Stimulated activated CD4-positive, alpha-beta T cell treated with anti-CD3 and anti-CD28 coated beads, Interleukin-1b, Interleukin-23, amount 100 ng/mL, for 1 hour (primary cell): ENCODE measurements at places on chromosomes 6 and 20.

- no peak for DNase-seq
Observed at GRCh38 chr6:163457637-163458561, 43.4 kb downstream of the QKI start.

DNA sequence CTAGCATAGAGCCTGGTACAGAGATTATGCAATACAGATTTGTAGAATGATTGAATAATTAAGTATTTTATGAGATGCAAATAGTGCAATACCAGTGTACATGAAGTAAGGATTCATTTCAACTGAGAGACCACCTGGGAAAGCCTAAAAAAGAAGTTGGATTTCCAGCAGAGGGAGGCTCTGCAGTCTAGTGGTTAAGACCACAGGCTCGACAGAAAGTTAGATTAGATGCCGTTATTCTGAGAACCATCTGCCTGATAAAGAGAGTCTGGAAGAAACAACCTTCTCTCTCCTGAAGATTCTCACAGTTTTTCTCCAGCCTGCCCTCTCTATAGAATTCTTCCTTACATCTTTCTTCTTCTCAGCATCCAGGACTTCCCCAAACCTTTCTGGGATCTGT is 13.6 kb upstream of the TNFRSF21 start:
- no peak for DNase-seq

- DNase-seq, result no peak
Observed at GRCh38 chr6:67121115-67121514, 1414.1 kb upstream of the EYS start.

GRCh38 chr20:61424628-61425420 is 172.8 kb downstream of the CDH4 start:
- DNase-seq, result no peak

- no peak for DNase-seq
Observed at GRCh38 chr6:116271149-116271708, 8.5 kb downstream of the TSPYL1 start.

DNA sequence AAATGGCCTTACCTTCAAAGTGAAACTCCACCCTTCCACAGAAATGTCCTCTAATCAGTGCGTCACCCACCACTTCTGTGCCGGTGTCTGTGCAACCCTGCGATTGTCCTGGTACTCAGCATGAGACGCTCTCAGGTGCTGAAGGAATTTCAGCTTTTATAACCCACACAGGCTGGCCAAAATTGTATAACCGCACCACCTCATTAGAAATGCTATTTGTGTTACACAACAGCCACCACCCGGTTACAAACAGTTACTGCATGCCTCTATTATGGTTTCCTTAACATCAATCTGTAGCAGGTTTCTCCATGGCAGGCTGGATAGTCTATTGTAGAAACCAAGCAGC is 51.5 kb downstream of the SLC23A2 start:
- no peak for DNase-seq

DNA sequence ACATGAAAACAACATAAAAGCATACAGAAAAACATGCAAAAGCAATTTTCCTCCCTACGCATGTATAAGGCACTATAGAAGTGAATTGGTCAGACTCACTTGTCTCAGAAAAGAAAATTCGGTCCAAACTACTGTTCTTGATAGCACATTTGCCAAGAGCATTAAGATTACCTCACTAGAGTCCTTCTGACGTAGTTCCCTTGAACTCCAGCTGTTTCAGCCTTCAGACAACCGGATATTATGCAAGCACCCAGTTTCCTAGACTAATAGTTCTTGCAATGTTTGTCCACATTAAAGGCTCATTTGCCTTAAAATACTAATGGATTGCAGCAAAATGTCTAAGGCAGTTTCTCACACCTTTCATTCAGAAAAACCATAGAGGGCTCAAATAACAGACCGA is 2.5 kb upstream of the CASS4 start:
- DNase-seq, result no peak

DNA sequence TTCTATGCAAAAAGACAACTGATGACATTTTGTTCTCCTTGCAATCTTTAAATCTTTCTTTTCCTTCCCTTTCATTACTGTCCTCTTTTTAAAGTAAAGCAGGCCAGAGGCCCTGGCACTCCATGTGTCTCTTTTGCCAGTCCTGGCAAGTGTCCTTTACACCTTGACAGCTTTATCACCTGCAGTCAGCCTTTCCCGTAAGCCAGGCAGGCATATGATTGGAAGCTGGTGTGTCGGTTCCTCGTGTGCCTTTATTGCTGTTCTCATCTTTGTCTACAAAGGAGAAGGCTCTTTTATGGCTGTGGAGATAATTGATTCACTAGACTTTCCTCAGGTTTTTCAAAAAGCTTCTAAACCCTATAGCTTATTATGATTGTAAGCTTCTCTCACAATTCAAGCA is 162.3 kb upstream of the FBXL4 start:
- DNase-seq, result no peak

DNA sequence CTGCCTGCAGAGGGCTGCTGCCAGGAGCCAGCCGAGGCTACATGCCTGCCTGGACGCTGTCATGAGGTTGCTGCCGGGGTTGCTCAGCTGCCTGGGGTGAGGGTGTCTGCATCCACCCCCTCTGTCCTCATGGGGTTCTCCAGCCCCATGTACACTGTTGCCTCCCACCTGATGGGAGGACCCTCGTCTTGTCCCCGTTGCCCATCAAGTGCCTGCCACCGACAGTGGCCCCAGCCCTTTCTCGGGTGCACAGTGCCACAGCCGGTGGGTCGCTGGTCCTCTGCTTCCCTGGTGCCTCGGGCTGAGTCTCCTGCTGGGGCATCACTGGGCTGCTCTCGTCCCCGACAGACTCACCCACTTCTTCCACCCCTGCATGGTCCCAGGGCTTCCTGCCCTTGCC is 313.7 kb downstream of the CDH4 start:
- no peak for DNase-seq

DNA sequence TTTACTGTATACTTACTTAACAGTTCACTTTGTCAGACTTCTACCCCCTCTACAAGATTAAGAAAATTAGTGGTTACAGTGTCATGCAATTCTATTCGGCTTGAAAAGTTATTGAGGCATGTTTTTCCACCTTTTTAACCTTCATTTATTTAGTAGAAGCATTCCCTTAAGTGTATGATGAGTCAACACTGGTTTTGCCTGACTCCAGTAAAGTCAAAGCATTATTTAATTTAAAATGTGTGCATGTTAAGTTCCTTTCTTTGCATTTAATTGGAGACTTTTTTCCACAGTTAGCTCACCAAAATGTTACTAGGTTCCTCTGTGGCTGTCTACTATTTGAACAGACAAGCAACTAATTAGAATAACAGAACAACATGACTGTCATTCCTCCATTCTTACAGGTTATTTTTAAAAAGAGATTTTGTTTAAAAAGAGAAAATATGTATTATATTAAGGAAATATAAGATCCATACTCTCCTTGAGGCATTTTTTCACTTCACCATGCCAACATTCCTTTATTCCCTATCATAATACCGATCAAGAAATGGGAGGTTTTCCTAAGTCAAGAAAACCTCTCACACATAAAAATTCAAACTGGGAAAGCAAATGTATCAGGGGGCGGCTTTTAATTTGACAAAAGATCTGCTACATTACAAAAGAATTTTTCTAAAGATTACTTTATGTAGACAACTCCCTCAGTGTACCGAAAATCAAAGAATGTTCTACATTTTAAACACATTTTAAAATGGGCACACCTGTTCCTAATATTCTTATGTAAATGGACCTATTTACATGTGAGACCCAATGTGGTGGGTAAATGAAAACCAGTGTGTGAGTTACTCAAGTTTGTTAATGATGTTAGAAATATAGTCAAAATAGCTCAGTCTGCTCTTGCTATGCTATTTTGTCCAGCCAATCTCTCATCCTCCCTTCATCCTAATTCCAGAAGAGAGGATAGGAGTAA is 361.2 kb downstream of the UTRN start:
- no peak for DNase-seq

DNA sequence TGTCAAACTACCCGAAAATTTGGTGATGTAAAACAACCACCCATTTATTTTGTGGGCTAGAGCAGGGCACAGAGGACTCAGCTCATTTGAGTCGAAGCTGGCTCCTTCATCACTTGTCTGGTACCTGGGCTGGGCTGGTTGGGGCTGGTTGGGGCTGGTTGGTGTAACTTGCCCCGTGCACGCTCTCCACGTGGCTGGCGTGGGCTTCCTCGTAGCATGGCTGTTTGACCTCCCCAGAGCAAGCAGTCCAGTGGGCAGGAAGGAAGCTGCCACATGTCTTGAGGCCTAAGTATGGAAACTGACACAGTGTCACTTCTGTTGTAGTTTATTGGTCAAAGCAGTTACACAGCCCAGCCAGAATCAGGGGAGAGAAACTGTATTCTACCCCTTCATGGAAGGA is 27.1 kb downstream of the BCAS4 start:
- DNase-seq, result no peak

GRCh38 chr6:149194820-149195558 is 122.5 kb upstream of the TAB2 start:
- DNase-seq, result no peak

DNA sequence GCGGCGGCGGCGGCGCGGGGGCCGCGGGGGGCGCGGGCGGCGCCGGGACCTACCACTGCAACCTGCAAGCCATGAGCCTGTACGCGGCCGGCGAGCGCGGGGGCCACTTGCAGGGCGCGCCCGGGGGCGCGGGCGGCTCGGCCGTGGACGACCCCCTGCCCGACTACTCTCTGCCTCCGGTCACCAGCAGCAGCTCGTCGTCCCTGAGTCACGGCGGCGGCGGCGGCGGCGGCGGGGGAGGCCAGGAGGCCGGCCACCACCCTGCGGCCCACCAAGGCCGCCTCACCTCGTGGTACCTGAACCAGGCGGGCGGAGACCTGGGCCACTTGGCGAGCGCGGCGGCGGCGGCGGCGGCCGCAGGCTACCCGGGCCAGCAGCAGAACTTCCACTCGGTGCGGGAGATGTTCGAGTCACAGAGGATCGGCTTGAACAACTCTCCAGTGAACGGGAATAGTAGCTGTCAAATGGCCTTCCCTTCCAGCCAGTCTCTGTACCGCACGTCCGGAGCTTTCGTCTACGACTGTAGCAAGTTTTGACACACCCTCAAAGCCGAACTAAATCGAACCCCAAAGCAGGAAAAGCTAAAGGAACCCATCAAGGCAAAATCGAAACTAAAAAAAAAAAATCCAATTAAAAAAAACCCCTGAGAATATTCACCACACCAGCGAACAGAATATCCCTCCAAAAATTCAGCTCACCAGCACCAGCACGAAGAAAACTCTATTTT is 2.0 kb downstream of the FOXC1 start:
- no peak for DNase-seq

DNA sequence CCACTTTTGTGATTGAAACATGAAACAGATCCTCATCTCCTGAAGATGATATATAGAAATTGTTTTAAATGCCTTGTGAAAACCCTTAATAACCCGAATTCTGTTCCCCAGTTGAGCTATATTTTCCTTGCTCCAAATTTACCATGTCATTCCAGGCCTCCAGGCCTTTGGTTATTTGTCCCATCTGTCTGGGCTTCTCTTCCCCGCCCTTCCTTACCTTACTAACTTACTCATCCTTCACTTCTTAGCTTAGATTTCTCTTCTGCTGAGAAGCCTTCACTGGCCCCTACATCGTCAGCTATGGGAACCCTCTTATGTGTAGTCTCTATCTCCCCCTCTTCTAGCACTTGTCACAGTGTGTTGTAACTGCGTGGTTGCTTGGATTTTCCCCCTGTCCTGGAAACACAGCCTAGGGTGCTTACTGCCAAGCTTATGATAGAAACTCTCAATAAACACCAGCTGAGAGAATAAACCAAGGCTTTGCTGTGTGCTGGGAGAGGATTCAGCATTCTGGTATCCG is 68.6 kb downstream of the SGK1 start:
- no peak for DNase-seq

DNA sequence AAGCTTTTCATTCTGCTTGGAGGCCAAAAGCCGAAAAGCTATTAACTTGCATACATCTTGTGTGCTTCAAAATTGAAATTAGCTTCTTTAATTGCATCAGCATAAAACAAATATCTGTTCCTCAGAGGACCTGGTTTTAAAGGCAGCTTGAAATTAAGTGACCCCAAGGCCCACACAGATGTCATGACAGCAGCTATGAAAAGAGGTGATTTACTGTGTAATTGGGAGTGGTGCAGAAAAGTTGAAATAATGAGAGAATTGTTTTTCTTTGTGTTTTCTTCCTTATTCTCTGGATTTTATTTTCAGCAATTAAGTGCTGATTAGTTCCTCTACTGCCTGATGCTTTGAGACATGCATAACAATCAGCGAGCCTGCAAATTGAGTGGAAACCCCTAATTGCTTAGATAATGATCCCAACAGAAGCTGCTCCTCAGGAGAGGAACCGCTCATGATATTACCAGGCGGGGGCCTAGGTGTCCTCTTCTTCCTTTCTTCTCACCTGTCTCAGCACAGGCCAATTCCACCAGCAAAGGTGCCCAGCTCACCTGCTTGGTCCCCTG is 34.1 kb upstream of the GGTLC1 start:
- no peak for DNase-seq

- DNase-seq, result no peak
Observed at GRCh38 chr6:166003569-166003968, 164.1 kb downstream of the TBXT start.

DNA sequence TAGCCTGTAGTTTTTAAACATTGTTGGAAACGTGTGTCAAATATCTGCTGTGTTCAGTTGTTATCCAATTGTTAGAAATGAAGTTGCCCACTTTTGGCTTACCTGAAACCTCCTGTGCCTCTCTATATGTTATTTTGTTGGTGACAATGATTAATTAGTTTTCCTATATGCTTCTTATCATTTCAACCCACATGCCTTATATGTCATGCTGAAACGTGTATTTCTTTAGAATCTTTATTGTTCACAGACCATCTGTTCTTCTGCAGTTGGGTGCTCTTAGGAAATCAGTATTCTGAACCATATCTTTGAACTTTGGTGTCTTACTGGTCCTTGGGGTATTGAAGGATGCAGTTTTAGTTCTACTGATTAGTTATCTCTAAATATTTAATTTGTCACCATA is 91.2 kb upstream of the SCGN start:
- DNase-seq, result no peak

DNA sequence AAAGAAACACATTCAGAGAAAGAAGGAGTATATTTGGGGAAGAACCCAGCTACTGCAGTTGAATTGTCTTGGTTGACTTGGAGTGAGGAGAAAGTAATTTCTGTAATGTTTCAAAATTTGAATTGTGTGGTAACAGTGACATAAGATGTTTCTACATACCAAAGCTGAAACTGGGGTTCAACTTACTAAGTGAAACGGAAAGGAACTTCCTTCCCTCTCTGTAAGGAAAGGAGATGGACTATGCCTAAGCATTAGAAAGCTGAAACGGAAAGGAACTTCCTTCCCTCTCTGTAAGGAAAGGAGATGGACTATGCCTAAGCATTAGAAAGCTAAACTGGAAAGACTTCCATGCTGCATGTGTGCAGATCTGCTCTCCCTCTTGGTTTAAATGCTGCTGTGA is 46.0 kb downstream of the HUS1B start:
- no peak for DNase-seq

GRCh38 chr6:6775074-6775473 is 186.6 kb downstream of the LY86 start:
- DNase-seq, result no peak

- no peak for DNase-seq
Observed at GRCh38 chr6:114007516-114007915, 36.6 kb upstream of the HDAC2 start.

DNA sequence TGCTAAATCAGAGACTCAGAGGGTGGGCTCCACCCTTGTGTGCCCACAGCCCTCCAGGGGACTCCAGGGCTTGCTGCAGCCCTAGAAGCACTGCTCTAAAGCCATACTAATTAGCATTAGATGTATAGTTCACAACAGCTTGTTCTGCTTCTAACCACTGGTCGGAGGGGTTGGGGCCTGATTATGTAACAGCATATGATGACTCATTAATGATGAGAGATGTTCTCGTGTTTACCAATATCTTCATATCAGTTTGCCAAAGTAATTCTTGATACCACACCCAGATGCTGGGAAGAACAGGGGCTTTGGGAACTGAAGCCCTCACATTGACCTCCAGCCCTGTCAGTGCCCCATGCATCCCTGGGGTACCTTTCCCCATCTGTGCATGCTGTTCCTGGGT is 104.1 kb upstream of the FOXA2 start:
- no peak for DNase-seq
